ENCODE measurements at places on chromosomes 4 and X.

DNA sequence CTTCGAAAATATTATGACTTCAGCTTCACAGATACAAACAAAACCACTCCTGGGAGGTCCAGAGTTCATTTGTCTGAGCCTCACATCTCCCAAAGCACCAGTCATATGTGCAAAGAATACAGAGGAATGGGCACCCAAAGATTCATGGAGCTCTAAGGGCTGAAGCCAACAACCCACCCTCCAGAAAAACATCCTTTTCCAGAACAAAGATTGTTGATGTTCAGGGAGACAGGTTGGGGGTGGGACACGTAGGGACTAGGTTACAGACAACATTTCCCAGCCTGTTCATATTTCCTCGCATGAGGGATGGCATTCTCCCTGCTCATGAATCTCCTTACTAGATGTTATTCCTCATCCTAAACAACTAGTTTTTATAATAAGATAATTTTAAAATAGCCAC lies 71.2 kb downstream of the METTL14 start:
- DNase-seq: no peak

DNA sequence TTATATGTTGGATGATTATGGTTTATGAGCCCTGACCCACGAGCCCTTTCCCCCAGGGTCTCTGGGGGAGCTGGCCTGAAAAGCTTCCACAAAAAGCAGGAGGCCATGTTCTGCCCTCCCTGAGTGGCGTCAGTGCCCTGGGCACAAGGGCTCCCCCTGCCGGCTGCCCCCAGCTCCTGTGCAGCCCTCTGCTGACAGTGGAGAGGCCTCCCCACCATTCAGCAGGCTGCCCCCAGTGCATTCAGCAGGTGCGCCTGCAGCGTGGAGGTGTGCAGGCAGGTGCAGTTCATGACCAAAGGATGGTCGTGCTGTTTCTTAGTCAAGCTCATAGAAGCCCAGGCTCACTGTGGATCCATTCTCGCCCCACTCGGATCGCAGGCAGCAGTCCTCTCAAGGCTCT lies 12.5 kb upstream of the S100P start:
- DNase-seq: no peak

DNA sequence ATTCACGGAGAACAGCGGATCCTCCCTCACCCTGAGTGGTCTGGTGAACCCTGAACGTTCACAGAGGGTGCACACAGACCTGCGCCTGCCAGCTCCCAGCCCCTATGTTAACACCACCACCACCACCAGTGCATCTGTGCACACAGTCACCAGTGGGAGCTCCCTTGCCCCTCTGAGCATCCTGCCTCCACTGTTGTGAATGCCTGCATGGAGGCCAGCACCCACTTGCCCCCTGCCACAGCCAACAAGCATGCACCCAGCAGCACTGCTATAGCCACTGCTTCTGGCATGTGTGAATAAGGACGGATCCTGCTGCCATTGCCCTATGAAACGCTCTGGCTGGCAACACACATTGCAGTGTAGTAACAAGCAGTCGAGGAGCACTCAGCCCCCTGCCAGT lies 29.1 kb upstream of the PWWP3B start:
- DNase-seq: no peak

GRCh38 chr4:46185766-46186165 lies 61.9 kb upstream of the GABRG1 start:
- DNase-seq: no peak

DNA sequence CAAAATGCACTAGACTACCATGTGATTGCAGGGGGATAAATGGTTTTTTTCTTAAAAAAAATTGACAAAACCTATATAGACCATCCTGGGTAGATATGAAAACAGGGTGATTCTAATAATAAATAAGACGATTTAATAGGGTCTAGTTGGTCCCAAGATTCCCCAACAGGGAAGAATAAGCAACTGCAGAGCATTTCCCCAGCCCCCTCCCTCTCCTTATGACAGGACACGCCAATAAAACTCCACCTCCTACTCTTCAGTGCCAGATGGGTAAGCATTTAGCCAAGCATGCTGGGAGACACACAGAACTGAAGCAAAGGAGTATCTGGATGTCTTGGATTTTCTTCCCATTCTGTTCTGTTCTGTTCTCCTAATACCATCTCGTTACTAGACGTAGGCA lies at the start of gene BRS3:
TSS of gene BRS3 (plus strand) at position 301 of the 400 bp plus-strand sequence. CDS start 168 bp downstream, outside the sequence.
- no peak for DNase-seq

All from dermis blood vessel endothelial cell (primary cell).